GM23338 (cell line): ENCODE measurements at places on chromosomes 12 and 14. TPM values are rescaled to one million over a fixed set of nuclear protein-coding genes. Genes with fewer than 3 reads are reported as not detected.

- H3K4me1 ChIP-seq, result no peaks in the 10 kb centered on the region
- no peak overlapping the region for H3K4me3 ChIP-seq
- H3K36me3 ChIP-seq, result no peaks in the 10 kb centered on the region
Observed at GRCh38 chr14:55722054-55722453, 142.0 kb downstream of the KTN1 start.

CLEC7A gene
- total RNA-seq, result not detected in 2 replicates

DNA sequence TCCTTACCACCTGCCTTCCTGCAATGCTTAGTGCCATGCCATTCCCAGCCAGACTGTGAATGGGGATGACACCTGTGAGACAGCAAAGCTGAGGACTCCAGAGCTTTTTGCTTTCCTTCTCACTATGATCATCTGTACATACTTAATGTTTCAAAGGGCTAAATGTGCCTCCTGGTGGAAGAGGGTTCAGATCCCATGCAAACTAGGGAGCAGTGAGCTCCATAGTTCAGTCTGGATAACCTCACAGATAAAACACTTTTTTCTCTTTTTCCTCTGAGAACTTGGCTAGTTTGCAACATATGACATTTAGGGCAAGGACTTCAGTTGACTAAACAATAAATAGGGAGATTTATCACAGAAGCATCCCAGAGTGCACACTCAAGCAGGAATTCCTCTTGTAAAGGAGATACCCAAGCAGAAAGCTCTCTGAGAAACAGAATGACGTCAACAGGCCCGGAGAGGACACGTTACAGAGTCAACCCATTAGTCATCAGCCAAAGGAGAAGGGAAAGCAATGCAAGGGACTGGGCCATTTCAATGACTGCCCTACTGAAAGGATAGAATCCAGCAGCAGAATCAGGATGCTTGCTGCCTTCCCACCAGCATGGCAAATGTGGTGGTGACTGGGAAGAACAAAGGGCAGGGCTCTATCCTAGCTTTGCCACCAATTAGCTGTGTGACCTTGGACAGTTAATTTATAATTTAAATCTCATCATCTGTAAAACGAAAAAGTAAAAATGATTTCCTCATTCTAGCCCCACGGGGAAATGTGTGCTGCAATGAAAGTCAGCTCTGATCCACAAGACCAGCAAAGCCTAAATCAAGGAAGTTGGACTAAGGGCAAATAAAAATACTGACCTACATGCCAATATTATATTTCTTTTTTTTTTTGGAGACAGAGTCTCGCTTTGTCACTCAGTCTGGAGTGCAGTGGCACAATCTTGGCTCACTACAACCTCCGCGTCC, 80.8 kb upstream of the ACTN1 start:
- no peak overlapping the region for H3K27ac ChIP-seq
- H3K4me1 ChIP-seq, result peaks cover 6% of the 10 kb centered on the region
- no peak for DNase-seq

- H3K36me3 ChIP-seq, result no peaks in the 10 kb centered on the region
- no peaks in the 10 kb centered on the region for H3K27me3 ChIP-seq
- no peak overlapping the region for H3K27ac ChIP-seq
- no peak overlapping the region for H3K4me3 ChIP-seq
- no peaks in the 10 kb centered on the region for H3K4me1 ChIP-seq
Observed at GRCh38 chr12:125871811-125872594, 806.8 kb downstream of the AACS start.

- H3K4me1 ChIP-seq, result peaks cover 10% of the 10 kb centered on the region
- peaks cover 42% of the 10 kb centered on the region for H3K27me3 ChIP-seq
- no peak overlapping the region for H3K4me3 ChIP-seq
- no peaks in the 10 kb centered on the region for H3K36me3 ChIP-seq
Observed at GRCh38 chr12:89862511-89863445, 154.1 kb upstream of the ATP2B1 start.

CLEC9A gene
- not detected in 2 replicates for total RNA-seq

TMEM30B gene
- 12.8 and 22.9 TPM in 2 replicates for total RNA-seq

ACOT4 gene
- 1.6 and 3.7 TPM in 2 replicates for total RNA-seq

- H3K27me3 ChIP-seq, result no peaks in the 10 kb centered on the region
- H3K36me3 ChIP-seq, result no peaks in the 10 kb centered on the region
- H3K4me1 ChIP-seq, result peaks cover 22% of the 10 kb centered on the region
- DNase-seq, result no peak
- no peak overlapping the region for H3K27ac ChIP-seq
- no peak overlapping the region for H3K4me3 ChIP-seq
Observed at GRCh38 chr12:3436461-3437065, 54.4 kb upstream of the PRMT8 start.

KCNC2 gene
- 0.10 TPM in 1 of 2 replicates, not detected in the other for total RNA-seq

- H3K4me1 ChIP-seq, result no peaks in the 10 kb centered on the region
- no peak overlapping the region for H3K27ac ChIP-seq
- H3K4me3 ChIP-seq, result no peak overlapping the region
Observed at GRCh38 chr14:31582286-31582691, 21.1 kb downstream of the NUBPL start.

- no peak overlapping the region for H3K27ac ChIP-seq
- H3K4me1 ChIP-seq, result no peaks in the 10 kb centered on the region
- H3K27me3 ChIP-seq, result no peaks in the 10 kb centered on the region
Observed at GRCh38 chr14:51185180-51185579, 54.9 kb upstream of the TMX1 start.

DNA sequence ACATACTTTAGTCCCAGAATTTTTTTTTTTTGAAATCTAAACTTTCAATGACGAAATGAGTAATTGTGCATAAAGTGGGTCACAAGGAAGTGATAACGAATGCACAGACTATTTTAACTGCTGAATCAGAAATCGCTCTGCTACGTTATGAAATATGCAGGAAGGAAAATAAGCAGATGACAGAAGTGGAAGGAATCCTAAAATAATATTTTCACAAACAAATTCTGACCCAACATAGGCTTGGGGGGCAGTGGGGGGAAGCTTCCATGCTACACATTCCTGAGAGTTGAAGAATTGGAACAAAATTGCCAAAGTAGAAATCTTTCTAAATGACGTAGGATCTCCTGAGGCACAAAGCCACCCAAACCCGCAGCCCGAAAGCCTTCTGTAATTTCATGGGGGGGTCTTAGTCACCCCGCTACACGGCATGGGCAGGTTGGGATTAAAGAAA, 89.6 kb downstream of the ARF6 start:
- peaks cover 7% of the 10 kb centered on the region; the same call in 1 of the 2 replicates for H3K4me1 ChIP-seq
- H3K4me3 ChIP-seq, result no peak overlapping the region
- H3K27ac ChIP-seq, result no peak overlapping the region
- no peaks in the 10 kb centered on the region for H3K27me3 ChIP-seq
- H3K36me3 ChIP-seq, result no peaks in the 10 kb centered on the region

GNG2 gene
- 14.8 and 19.0 TPM in 2 replicates for total RNA-seq

DNA sequence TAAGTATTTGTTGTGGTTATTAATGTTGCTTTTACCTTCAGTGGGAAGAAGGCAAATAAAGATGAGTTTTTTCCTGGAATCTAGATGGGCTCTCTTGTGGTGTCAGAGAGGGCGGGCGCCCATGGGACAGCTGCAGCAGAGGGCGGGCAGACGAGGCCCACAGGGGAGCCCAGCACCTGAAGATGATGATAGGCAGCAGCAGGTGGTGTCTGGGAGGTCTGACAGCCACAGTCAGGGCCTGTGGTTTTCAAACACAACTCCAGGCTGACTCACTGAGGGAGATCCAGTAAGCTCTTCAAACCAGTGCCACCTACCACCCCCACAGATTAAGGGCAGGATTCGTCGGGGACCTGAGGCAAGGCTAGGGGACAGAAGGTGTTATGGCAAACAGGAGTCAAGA, 42.8 kb downstream of the NKX2-1 start:
- H3K27ac ChIP-seq, result no peak overlapping the region
- no peaks in the 10 kb centered on the region for H3K36me3 ChIP-seq
- no peak overlapping the region for H3K4me3 ChIP-seq
- H3K4me1 ChIP-seq, result no peaks in the 10 kb centered on the region
- DNase-seq, result no peak
- H3K27me3 ChIP-seq, result no peaks in the 10 kb centered on the region

AQP5 gene
- 2.2 and 2.7 TPM in 2 replicates for total RNA-seq

DNA sequence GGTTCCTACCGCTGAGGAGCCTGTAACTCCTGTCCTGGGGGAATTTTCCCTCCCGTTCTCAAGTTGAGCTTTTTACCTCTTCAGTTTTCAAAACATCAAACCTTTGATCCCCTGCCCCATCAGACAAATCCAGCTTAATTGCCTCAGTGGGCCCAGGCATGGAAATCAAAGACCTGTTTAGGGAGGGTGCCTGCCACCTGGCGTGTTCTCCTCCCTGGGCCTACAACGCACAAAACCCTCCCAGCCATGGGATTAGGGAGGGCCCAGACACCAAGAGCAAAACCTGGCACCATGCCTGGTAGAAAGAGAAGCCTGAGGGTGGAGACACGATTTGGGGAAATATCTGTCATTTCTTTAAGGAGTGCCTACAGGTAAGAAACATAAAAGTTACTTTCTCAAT, 672.9 kb downstream of the BCL11B start:
- H3K4me3 ChIP-seq, result no peak overlapping the region
- no peak for DNase-seq
- no peaks in the 10 kb centered on the region for H3K4me1 ChIP-seq

DNA sequence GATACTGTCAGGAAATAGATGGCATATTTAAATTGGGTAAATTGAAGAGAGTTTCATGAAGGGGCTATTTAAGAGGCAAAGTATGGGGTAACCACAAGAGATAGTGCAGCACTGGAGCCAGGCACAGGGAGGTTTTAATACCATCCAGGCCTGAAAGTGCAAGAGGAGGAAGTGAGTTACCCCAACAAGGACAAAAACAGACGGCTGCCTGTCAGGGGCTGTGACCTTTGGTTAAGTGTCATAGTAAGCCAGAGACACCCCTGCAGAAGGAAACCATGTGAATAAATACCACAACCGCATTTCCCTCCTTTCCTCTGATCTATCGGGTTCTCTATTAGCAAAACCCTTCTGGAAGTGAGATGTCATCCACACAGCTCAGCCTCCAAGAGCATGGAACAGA, 122.0 kb upstream of the DHRS4 start:
- H3K4me1 ChIP-seq, result no peaks in the 10 kb centered on the region
- H3K27me3 ChIP-seq, result no peaks in the 10 kb centered on the region
- DNase-seq, result no peak
- no peaks in the 10 kb centered on the region for H3K36me3 ChIP-seq
- H3K27ac ChIP-seq, result no peak overlapping the region

DNA sequence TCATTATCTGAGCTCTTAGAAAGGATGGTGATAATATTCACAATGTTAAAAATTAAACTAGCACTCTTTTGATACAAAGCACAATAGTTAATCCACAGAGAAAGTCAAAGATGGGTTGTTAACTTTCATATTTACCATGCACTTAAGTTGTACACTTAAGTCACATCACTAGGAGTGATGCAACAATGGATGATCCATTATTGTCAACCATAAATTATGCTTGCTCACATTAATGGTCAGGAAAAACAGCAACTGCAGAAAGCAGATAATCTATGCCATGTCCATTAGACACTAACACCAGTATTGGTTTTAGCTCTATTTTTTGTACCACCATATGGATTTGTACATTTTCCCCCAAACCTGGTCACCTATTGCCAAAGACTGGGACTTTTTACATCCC, 195.5 kb downstream of the FOXA1 start:
- H3K27me3 ChIP-seq, result no peaks in the 10 kb centered on the region
- no peak overlapping the region for H3K27ac ChIP-seq
- 0 out of 2 replicates have a peak, but pooled peaks cover 4% of the 10 kb centered on the region for H3K36me3 ChIP-seq
- H3K4me1 ChIP-seq, result no peaks in the 10 kb centered on the region
- H3K4me3 ChIP-seq, result no peak overlapping the region

DNA sequence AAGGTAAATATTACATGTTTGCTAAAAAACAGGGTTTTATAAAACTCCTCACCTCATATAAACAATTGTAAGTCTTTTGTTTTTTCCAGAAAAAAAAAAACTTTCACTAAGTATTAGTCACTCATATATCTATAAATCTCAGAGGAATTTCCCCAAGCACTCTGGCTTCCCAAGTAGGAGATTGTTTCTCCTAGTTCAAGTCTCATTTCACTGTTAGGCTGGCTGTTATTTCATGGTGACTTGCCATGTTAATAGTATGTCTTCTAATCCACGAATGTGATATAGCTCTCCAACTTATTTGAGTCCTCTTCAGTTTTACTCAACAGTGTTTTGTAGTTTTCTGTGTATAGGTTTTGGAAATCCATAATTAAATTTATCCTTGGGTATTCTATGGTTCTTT, 61.6 kb downstream of the CAPZA3 start:
- H3K4me3 ChIP-seq, result no peak overlapping the region
- no peaks in the 10 kb centered on the region for H3K27me3 ChIP-seq
- no peaks in the 10 kb centered on the region for H3K36me3 ChIP-seq
- no peak overlapping the region for H3K27ac ChIP-seq
- DNase-seq, result no peak

- H3K27me3 ChIP-seq, result peaks cover 100% of the 10 kb centered on the region
- H3K4me1 ChIP-seq, result peaks cover 78% of the 10 kb centered on the region
- no peaks in the 10 kb centered on the region for H3K36me3 ChIP-seq
- peak; percentile 39 for DNase-seq
Observed at GRCh38 chr12:114404083-114404925, 1.6 kb downstream of the TBX5 start.

GRCh38 chr12:93583627-93584392, 11.3 kb downstream of the SOCS2 start:
- peak; percentile 89 for DNase-seq
- no peaks in the 10 kb centered on the region for H3K36me3 ChIP-seq
- H3K27ac ChIP-seq, result peak overlapping the region; percentile 46
- peaks cover 32% of the 10 kb centered on the region for H3K4me1 ChIP-seq
- H3K27me3 ChIP-seq, result no peaks in the 10 kb centered on the region

POMT2 gene
- total RNA-seq, result 29.9 and 35.4 TPM in 2 replicates

GRCh38 chr12:103962493-103962892, 3.2 kb upstream of the TDG start:
- no peaks in the 10 kb centered on the region for H3K27me3 ChIP-seq
- H3K4me3 ChIP-seq, result no peak overlapping the region
- H3K36me3 ChIP-seq, result no peaks in the 10 kb centered on the region
- peaks cover 7% of the 10 kb centered on the region; the same call in 1 of the 2 replicates for H3K4me1 ChIP-seq

- H3K4me3 ChIP-seq, result no peak overlapping the region
- no peaks in the 10 kb centered on the region for H3K4me1 ChIP-seq
- no peak overlapping the region for H3K27ac ChIP-seq
- no peaks in the 10 kb centered on the region for H3K27me3 ChIP-seq
- H3K36me3 ChIP-seq, result no peaks in the 10 kb centered on the region
Observed at GRCh38 chr12:86349196-86349595, 93.0 kb upstream of the MGAT4C start.

GRCh38 chr12:104505095-104505818, 48.5 kb downstream of the CHST11 start:
- H3K36me3 ChIP-seq, result no peaks in the 10 kb centered on the region
- no peak overlapping the region for H3K4me3 ChIP-seq
- no peak for DNase-seq
- no peaks in the 10 kb centered on the region for H3K27me3 ChIP-seq
- H3K4me1 ChIP-seq, result peaks cover 43% of the 10 kb centered on the region

- no peak overlapping the region for H3K27ac ChIP-seq
- H3K4me3 ChIP-seq, result no peak overlapping the region
- DNase-seq, result no peak
- no peaks in the 10 kb centered on the region for H3K36me3 ChIP-seq
- H3K27me3 ChIP-seq, result no peaks in the 10 kb centered on the region
Observed at GRCh38 chr12:111126331-111126730, 206.0 kb upstream of the MYL2 start.
